T-cell (primary cell): ENCODE measurements at places on chromosomes 3 and 15. TPM values are rescaled to one million over a fixed set of nuclear protein-coding genes. Genes with fewer than 3 reads are reported as not detected.

- DNase-seq: no peak
Observed at GRCh38 chr3:122926322-122926721, 101.2 kb downstream of the SEMA5B start.

- DNase-seq: no peak
Observed at GRCh38 chr3:127486321-127486944, 104.1 kb downstream of the TPRA1 start.

- DNase-seq: no peak
Observed at GRCh38 chr3:184965639-184966430, 153.9 kb downstream of the VPS8 start.

- no peak for DNase-seq
Observed at GRCh38 chr15:81373176-81373575, 837 bp downstream of the TMC3 start.

- DNase-seq: no peak
Observed at GRCh38 chr3:54309601-54310000, 187.2 kb downstream of the CACNA2D3 start.

GRCh38 chr3:142987080-142987700 lies 14.2 kb upstream of the U2SURP start:
- no peak for DNase-seq

- DNase-seq: no peak
Observed at GRCh38 chr3:136698361-136698760, 53.8 kb downstream of the STAG1 start.

- no peak for DNase-seq
Observed at GRCh38 chr3:77489216-77489615, 449.3 kb downstream of the ROBO2 start.

DNA sequence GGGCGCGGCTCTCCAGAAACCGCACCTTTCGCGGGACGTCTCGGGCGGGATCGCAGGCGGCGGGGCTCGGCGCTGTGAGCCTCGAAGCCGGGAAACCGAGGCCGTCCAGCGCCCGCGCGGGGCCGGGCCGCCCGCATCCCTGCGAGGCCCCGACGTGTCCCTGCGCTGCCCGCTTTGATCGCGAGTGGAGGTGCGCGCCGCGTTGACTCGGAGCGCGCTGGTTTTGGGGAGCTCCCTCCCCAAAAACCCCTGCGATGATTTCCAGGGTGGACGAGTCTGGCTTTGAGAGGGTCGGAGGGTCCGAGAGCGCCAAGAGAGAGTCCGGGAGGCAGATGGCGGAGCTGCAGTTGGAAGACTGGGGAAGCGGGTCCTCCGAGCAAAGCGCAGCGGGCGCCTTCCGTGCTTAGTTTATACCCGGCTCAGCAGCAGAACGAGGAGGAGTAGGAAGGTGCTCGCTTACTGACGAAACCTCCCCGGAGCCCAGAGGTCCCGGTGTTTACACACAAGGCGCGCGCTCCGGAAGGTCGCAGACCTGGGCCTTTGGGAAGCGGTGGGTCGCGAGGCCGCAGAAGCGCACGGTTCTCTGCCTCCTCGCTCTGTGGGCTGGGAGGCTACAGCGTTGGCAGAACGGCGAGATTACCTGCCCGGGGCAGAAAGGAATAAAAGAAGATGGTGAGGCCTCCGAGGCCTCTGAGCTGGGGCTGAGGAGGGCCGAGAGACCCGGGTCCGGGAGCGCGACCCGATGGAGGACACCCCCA lies 687 bp downstream of the ALDH1A3 start:
- DNase-seq: no peak

- DNase-seq: no peak
Observed at GRCh38 chr3:14514323-14514720, 25.8 kb downstream of the GRIP2 start.

GRCh38 chr15:77327168-77327567 lies 92.7 kb downstream of the PEAK1 start:
- no peak for DNase-seq

DNA sequence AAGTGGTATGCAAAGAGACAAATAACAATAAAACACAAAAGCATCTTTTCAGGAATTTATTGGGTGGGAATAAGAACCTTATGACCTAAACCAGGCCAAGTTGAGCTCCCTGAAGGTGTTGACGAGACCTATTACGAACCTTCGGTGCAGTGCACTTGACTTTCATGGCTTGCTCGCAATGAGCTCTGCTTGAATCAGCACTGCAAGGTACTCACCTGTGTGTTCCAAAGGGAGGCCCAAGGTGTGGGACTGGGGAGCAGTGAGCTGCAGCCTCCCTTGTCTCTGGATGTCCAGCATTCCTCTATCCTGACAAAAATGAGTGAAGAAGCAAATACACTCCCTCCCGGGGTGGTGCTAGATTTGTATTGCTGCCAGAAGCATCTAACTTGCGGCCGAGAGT lies at the start of gene MDFIC2:
TSS of gene MDFIC2 (minus strand) at position 303 of the 400 bp plus-strand sequence. CDS start 665 bp downstream, outside the sequence.
- no peak for DNase-seq

DNA sequence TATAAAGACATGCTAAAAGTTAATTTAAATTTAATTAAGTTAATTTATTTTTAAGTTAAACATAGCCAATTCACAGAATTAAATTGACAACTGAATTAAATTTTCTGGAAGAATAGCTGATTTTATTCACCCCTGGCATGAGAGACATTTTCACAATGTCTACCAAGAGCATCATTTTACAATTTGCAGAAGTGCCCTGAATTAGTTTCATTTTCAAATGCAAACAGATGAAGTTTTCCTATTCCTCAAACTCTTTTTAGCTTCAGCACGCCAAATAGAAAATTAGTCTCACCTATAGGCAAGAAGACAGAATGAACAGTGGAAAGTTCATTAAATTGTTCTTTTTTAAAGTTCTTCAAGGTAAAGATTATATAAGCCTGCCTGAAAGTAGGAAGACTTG lies 259.3 kb downstream of the ZBBX start:
- no peak for DNase-seq

Gene SPINK8
- total RNA-seq: not detected

Gene ZNF620
- total RNA-seq: 3.1 TPM

Gene NCKIPSD
- total RNA-seq: 20.4 TPM

Gene PGBD4
- total RNA-seq: 3.9 TPM

Gene FES
- total RNA-seq: 4.2 TPM

Gene RYR3
- 0.03 TPM for total RNA-seq

Gene CCDC191
- total RNA-seq: 7.3 TPM

Gene DUOXA2
- total RNA-seq: not detected

Gene GOLGA8R
- total RNA-seq: 5.7 TPM

Gene SLC22A14
- not detected for total RNA-seq

Gene GOLGA8F
- total RNA-seq: 0.82 TPM
